ENCODE measurements at places on chromosomes 6 and 20.
A peak's percentile ranks its signal among the peaks of the same experiment; 100 is the strongest.

- H3K4me3 ChIP-seq = no peak overlapping the region
- H3K27ac ChIP-seq = no peak overlapping the region
- no peak for DNase-seq
- peaks cover 17% of the 10 kb centered on the region for H3K27me3 ChIP-seq
- H3K36me3 ChIP-seq = no peaks in the 10 kb centered on the region
- peaks cover 72% of the 10 kb centered on the region for H3K4me1 ChIP-seq
Measured at GRCh38 chr6:223763-224162, 68.5 kb upstream of the DUSP22 start.

GRCh38 chr6:116512111-116512559, 696 bp downstream of the CALHM5 start:
- H3K36me3 ChIP-seq = no peaks in the 10 kb centered on the region
- no peaks in the 10 kb centered on the region for H3K4me1 ChIP-seq
- no peak overlapping the region for H3K27ac ChIP-seq
- H3K27me3 ChIP-seq = no peaks in the 10 kb centered on the region
- DNase-seq = no peak

DNA sequence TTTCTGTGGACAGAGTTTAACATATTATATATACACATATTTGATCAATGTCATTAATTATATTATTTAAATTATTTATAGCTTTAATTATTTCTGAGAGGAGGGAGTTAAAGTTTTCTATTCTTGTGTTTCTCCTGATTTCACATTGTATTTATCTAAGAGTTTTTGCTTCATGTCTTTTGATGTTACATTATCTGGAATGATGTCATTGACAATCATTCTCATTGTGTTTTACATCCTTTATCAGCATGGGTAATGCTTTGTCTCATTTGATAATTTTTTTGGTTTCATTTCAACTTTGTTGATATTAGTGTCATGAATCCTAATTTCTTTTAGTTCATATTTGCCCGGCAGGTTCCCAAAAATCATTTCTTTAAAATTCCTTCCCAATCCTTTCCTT, 56.7 kb upstream of the TOX2 start:
- no peak overlapping the region for H3K27ac ChIP-seq
- no peak overlapping the region for H3K4me3 ChIP-seq
- peaks cover 13% of the 10 kb centered on the region for H3K27me3 ChIP-seq
- H3K36me3 ChIP-seq = no peaks in the 10 kb centered on the region
- no peaks in the 10 kb centered on the region for H3K4me1 ChIP-seq

DNA sequence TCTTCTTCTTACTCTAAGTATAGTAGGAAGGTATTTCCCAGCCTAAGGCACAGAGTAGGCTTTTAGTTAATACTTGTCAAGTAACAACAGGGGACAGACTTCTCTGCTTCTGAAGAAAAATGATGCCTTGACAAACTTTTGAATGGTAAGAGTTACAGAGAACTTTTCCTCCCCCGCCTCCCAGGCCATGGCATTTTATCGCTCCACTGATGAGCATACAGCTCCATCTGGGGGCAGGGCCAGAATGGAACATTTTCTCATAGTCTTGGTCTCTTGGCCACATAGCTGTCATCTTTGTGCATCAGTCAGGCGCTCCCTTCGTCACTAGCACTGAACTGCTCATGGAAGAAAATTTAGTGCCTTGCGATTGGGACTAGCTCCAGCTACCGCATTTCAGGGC, 1066.8 kb upstream of the CITED2 start:
- H3K27ac ChIP-seq = peak overlapping the region; percentile 44
- H3K4me1 ChIP-seq = peaks cover 54% of the 10 kb centered on the region
- DNase-seq = peak; percentile 66
- no peaks in the 10 kb centered on the region for H3K27me3 ChIP-seq
- H3K4me3 ChIP-seq = no peak overlapping the region
- H3K36me3 ChIP-seq = peaks cover 5% of the 10 kb centered on the region

DNA sequence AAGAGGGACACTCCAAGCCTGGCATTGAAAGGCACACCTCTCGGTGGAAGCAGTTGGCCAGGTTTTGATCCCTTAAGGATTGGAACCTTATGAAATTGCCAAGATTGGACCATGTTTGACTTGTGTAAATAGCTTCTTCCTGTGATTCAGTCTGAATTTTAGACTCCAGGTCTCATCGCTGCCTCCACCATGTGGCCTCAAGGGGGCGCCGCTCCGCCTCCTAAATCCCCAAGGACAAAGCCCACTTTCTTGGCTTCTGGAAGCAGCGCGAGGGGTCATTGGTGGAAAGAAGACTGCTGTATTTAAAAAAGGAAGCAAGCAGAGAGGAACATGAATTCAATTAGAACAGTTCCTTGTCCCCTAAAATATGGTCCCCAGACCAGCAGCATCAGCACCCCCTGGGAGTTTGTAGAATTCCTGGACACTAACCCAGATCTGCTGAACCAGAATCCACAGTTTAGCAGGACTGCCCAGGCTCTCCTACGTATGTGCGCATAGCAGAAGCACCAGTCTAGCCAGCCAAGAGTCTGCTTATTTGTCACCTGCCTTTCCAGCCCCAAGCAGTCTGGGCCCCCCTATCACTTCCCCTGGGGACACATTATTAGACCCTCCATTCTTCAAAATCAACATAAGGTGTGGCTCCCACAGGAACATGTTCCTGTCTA, 108.5 kb downstream of the LY86 start:
- peak; percentile 83 for DNase-seq
- peaks cover 3% of the 10 kb centered on the region for H3K27me3 ChIP-seq
- H3K4me3 ChIP-seq = no peak overlapping the region

GRCh38 chr6:106026748-106027715, 59.1 kb upstream of the PRDM1 start:
- peak overlapping the region; percentile 70 for H3K4me3 ChIP-seq
- H3K36me3 ChIP-seq = peaks cover 10% of the 10 kb centered on the region
- H3K27ac ChIP-seq = peak overlapping the region; percentile 77
- DNase-seq = peak; percentile 41
- H3K4me1 ChIP-seq = peaks cover 56% of the 10 kb centered on the region
- H3K27me3 ChIP-seq = no peaks in the 10 kb centered on the region

Data from nephron progenitor cell (in vitro differentiated cells).